Mucosa of descending colon (tissue), 3 donors: ENCODE measurements at places on chromosomes 5 and 9.
A peak's percentile ranks its signal among the peaks of the same experiment; 100 is the strongest.

DNA sequence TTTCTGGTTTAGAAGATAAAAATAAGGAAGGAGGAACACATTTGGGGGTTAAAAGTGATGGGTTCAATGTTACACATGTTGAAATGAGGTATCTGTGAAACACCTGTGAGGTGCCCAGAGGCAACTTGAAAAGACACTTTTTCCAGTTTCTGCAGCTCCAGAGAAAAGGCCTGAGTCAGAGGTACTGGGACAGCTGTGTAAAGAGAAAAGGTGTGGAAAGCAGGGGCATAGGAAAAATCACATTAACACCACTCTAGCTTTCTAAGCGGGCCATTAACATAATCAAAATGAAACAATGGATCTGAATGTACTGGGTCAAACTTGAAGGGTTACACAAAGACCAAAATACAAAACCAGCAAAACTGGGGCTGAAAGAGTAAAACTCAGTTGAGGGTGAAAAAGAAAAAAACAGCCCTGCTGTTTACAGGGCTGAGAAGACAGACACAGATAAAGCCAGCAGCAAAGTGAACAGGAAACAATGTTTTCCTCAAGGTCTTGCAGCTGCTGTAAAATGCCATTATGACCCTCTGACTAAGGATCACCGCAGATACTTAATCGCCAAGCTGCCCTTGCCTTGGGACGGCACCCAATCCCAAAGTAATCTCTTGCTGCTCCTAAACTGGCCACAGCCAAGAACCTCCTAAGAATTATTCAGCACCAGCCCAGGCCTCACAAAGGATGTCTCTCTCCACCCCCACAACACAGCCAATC is 104.7 kb downstream of the DROSHA start:
- no peak for DNase-seq

DNA sequence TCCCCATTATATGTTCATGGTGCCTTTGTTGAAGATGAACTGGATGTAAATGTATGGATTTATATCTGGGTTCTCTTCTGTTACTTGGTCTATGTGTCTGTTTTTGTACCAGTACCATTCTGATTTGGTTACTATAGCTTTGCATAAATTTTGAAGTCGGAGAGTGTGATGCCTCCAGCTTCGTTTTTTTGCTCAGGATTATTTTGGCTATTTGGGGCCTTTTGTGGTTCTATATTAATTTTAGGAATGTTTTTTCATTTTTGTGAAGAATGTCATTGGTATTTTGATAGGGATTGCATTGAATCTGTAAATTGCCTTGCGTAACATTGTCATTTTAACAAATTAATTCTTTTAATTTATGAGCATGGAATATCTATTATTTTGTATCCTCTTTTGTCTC is 36.6 kb upstream of the ZNF366 start:
- no peak for DNase-seq

DNA sequence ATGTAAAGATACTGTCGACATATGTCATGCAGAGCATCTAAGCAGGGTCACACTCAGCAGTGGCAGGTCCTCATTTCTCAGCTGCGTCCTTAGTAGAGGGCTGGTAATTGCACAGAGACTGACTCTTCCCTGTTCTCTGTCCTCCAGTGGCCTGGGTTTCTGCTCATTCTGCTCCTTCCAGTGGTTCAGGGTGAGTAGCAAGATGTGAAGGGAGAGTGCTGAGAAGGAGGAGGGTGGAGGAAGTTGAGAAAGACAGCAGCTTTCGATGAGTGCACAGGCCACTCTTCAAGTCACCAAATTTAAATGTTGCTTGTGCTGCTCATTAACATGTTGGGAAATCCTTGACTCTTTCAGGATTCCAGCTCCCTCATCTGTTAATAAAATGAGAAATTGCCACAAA is 203.9 kb downstream of the FBXL7 start:
- DNase-seq = no peak

DNA sequence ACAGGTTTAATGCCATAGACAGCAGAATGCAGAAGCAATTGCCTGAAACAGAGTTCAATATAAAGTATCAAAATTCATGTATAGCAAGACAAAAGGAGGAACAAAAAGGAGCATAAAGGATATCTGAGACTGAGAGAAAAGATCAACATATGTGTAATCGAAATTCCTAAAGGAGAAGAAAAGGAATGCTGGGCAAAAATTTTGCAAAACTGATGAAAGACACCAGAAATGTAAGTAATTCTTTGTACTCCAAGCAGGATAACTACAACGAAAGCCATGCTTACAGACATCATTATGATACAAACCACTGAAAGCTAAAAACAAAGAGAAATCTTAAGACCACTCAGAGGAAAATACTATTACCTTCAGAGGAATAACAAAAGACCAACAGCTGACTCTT is 72.8 kb upstream of the MTAP start:
- DNase-seq = no peak

- DNase-seq = no peak
Measured at GRCh38 chr5:169950333-169950732, 30.0 kb downstream of the INSYN2B start.

GRCh38 chr5:156103155-156103885 is 223.6 kb upstream of the SGCD start:
- no peak for DNase-seq

- no peak for DNase-seq
Measured at GRCh38 chr9:128053560-128053959, 13.6 kb downstream of the NAIF1 start.

- DNase-seq = peak; percentile 48
Measured at GRCh38 chr9:33202552-33203201, 35.5 kb upstream of the B4GALT1 start.

DNA sequence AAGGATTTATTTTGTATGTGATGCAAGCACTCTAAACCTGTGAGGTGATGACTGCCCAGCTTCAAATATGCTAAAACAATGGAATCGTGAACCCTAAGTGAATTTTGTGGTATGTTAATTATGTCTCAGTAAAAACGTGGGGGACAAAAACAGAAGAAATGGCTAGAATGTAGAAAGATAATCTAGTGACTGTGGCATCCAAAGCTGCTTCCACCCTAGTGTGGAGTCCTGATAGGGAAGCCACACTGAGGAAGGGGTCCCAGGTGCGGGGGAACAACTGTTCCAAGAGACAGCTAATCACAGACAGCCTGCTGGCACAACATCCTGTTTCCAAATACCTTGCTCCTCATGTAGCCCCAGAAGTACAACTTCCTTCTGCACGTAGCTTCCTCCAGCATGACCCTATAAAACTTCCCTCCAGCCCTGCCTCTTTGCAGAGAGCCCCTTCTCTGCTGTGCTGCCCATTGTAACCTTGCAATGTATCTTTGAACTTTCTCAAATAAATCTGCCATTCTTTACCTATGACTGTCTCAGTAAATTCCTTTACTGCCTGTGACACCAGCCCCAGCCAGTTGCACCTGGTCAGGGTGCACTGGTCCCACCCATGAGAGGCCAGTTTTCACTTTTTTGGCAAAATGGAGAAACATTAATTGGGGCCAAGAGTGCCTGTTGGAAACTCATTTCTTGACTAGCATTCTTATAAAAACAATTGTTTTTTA is 4.9 kb downstream of the GMCL2 start:
- DNase-seq = no peak

DNA sequence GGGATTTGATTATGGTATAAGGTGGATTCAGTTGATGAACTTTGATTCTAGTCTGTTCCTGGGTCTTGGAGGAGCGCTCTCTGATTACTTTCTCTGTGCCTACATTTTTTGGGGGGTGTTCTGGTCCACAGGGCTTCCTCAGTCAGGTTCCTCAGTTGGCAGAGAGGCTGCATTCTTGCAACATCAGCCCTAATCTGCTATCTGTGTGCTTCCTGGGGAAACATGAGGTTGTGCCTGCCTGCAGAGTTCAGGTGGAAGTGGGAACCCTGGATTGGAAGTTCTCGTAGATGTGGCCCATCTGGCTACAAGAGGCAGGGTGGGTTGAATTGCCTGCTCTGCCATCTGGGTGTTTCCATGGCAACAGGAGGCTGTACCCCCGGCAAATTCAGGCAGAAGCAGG is 24.5 kb downstream of the POLK start:
- DNase-seq = no peak

DNA sequence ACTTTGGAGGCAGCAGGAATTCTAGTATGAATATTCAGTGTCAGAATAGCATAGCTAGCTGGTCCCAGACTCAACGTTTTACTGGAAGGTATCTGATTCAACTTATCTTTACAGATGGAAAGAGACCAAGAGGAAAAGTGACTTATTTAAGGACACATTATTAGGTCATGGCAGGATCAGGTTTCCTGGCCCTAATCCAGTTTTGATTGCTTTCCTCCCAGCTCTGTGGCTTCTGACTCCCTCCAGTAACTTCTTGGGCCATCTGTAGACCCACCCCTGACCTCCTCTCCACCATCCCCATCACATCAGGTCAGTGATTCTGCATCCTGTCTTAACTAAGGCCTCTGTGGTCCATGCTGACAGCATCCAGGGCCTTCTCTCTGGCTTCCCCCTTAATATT is 38.4 kb downstream of the SH3TC2 start:
- DNase-seq = no peak

GRCh38 chr5:171549274-171549673 is 129.8 kb downstream of the FGF18 start:
- DNase-seq = no peak

- DNase-seq = no peak
Measured at GRCh38 chr5:27038476-27038875, at the start of gene CDH9. Gene CDH9 (minus strand): TSS chr5:27038586. CDS start chr5:26988333, 50,253 bp downstream.

- peak; percentile 20 for DNase-seq
Measured at GRCh38 chr5:135013947-135014570, 20.0 kb downstream of the PITX1 start.

DNA sequence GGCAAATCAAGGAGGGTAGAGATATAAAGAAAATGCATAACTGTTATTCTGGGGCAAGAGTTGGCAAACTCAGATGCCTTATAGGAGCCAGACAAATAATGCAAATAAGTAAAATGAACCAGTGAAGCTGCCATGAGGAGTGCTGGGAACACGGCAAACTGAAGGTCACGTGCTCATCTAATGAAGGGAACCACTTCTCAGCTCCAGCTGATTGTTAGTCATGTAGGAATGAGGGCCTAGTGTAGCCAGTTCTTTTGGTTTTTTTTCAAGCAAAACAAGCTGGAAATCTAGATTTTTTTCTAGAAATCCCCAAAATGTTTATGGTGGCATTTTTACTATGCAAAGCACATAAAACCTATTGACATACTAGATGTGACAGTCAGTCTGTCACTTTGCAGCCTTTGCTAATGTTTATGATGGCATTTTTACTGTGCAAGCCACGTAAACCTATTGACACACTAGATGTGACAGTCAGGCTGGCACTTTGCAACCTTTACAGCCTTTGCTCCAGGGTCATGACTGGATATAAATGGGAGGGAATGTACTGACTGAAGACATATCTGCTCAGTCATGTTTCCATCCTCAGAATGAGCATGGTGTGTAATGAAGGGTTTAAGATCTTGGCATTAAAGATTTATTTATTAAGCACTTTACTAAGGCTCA is 39.4 kb downstream of the RUSC2 start:
- no peak for DNase-seq

GRCh38 chr5:145826895-145827674 is 8.1 kb downstream of the PRELID2 start:
- no peak for DNase-seq

GRCh38 chr9:90741036-90741435 is 60.6 kb upstream of the SYK start:
- DNase-seq = no peak

- no peak for DNase-seq
Measured at GRCh38 chr9:124478354-124478753, 28.1 kb downstream of the ADGRD2 start.

GRCh38 chr9:116501871-116502270 is 185.2 kb upstream of the TRIM32 start:
- no peak for DNase-seq
